ENCODE measurements at places on chromosomes 4 and X. TPM values are rescaled to one million over a fixed set of nuclear protein-coding genes. Genes with fewer than 3 reads are reported as not detected.

DNA sequence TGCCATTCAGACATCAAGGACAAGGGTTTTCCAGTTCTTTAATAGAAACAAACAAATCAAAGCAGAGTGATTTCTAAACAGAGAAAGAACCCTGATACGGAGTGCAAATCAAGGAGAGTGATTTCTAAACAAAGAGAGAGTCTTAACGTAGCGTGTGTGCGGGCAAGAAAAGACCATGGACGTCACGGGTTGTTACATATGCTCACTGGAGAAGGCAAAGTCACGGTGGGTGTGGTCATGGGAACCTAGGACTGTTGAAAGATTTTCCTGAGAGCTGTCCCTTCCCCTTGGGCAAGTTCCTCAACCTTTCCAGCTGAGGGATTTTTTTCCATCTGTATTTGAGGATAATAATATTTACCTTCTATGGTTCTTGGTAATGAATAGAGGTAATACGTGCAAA, 95.0 kb upstream of the SLC34A2 start:
- no peak for DNase-seq

Gene NKX3-2
- total RNA-seq: not detected

DNA sequence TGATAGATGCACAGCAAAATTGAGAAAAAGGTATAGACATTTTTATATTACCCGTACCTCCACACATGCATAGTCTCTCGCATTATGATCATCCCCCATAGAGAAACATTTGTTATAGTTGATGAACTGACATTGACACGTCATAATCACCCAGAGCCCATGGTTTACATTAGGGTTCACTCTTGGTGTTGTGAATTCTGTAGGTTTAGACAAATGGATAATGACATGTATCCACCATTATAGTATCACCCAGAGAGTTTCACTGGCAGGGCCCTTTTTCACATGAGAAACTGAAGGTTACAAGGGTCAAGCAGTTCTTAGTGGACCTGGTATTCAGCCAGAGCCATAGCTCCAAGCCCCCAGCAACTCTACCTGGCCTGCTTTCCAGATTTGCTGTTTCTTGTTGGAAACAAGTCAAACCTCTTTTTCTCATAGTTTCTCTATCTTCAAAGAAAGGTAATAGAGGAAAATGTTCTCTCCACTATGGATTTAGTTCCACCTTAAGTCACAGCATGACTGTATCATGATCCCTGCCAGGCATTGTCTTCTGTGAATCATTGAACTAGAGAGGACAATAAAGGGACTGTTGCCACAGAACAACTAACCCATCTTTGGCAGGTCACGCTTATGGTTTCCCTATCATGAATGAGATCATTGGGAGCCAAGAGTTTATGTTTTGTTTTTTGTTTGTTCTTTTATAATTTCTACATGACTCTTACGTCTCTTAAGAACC, 64.0 kb downstream of the HHIP start:
- DNase-seq: peak; percentile 84

Gene HEPH
- 3.0 TPM for total RNA-seq

GRCh38 chr4:61520681-61521160, 320.6 kb downstream of the ADGRL3 start:
- no peak for DNase-seq

Gene AMOT
- total RNA-seq: 4.8 TPM

GRCh38 chr4:121408-122084, 2.8 kb upstream of the ZNF718 start:
- DNase-seq: no peak

DNA sequence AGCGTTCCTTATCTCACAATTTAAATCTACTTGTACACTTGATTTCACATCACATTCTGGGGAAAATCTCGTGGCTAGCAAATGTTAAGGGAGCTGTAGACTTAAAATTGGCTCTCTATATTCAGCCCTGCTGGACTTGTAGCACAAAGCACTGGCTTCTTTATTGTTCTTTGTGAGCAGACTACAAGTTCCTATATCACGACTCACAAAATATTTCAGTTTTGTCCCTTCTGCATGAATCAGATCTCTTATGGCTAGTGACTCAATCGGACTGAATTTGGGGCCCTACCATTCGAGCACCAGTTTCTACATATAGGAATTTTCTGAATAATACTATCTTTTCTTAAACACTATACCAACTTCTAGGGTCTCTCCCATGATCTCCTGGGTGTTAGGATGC, 390.1 kb downstream of the ADAM29 start:
- no peak for DNase-seq

Gene UGT2B28
- total RNA-seq: not detected

GRCh38 chr4:141216002-141216761, 4.5 kb upstream of the ZNF330 start:
- DNase-seq: no peak

Measured in pulmonary artery endothelial cell (primary cell).